Right ventricle myocardium superior (tissue), 1 donor: ENCODE measurements at places on chromosomes 7 and 10. TPM values are rescaled to one million over a fixed set of nuclear protein-coding genes. Genes with fewer than 3 reads are reported as not detected.
A peak's percentile ranks its signal among the peaks of the same experiment; 100 is the strongest.

Gene DPYSL4
- 31.7 TPM for total RNA-seq

Gene CCDC172
- not detected for total RNA-seq

Gene KEL
- 0.43 TPM for total RNA-seq

Gene FRMD4A
- total RNA-seq: 33.2 TPM

Gene ZNF467
- total RNA-seq: 5.2 TPM

DNA sequence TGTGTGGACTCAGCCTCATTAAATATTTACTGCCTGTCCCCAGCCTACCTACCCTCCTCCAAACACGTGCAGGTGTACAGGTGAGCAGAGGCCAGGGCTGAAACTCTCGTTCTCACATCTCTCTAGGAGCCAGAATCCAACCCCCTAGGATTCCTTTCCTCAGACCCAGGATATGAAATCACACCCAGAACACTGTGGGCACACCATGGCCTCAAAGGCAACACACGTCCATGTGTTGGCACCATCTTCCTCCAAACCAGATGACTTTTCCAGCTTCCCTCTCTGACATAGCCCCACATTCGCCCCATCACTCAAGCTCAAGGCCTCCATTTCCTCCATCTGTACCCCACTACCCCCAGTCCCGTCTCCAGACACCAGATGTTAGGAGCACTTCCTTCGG, 51.8 kb upstream of the DUSP5 start:
- DNase-seq: no peak

DNA sequence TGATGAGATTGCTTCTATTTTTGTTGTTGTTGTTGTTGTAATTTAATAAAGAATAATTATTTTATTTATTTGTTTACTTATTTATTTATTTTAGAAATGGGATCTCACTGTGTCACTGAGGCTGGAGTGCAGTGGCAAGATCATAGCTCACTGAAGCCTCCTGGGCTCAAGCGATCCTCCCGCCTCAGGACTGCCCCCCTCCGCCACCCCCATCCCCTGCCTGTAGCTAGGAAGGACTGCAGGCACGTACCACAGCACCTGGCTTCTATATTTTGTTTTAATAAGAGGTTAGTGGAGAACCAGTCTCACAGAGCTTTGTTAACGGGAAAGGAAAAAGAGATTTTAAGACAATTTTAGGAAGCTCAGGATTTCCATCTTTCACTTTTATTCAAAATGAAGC, 19.5 kb upstream of the SMC3 start:
- no peak for DNase-seq

- DNase-seq: peak; percentile 90
Measured at GRCh38 chr7:28853834-28854749, 104.0 kb downstream of the TRIL start.

- DNase-seq: no peak
Measured at GRCh38 chr10:3919709-3920308, 134.8 kb upstream of the KLF6 start.

DNA sequence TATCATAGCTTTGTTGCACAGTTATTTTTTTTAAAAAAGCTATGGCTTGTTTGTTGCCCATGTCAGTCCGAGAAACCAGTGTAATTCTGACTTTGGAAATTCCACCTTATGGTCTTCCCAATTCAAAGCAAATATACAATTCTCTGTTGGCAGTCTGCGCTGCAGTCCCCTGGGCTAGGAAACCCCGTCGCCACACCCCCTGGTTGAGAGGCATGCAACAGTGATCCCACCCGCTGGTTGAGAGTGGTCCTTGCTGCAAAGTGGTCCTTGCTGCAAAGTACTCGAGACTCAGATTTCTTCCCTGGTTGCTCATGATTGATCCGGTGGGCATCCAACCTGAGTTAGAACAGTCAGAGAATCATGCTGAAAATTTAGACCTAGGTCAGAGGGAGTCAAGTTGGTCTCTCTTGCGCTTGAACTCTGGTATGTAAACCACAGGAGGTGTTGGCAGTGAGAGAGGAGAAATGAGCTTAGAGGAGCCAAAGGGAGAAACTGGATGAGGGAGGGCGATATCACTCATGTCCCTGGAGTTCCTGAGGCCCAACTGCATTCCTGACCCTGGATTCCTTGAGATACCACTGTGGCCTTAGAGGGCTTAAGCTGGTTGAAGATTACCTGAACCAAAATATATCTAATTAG, 45.0 kb upstream of the STK17A start:
- DNase-seq: no peak

DNA sequence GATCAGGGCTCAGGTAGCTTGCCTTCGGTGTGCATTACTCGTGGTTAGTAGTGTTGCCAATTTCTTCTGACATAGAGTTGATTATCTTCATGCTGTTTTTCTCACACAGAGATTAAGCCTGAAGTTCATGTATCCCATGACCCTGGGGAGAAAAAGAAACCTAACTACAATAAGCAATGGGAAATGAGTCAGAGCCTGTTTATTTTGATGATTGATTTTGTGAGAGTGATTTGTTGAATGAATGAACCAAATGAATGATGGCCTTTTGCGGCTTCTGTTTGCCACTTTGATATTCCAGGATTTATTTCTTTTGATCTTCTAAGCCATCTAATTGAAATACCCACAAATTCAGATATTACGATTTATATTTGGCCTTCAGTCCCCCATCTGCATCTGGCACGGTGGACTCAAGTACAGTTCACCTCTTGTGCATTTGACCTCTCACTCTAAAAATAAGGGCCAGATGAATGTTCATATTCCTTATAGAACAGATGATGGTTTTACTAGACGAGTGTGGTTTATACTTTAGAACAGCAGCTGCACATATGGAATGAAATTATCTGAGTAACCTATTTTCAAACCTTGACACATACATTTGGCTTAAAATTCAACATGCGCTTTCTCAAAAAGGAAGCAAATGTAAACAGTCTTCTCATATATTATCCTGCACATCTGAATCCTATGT, 110.7 kb downstream of the PLCE1 start:
- no peak for DNase-seq

GRCh38 chr10:11950325-11951018, 92.1 kb downstream of the UPF2 start:
- no peak for DNase-seq

DNA sequence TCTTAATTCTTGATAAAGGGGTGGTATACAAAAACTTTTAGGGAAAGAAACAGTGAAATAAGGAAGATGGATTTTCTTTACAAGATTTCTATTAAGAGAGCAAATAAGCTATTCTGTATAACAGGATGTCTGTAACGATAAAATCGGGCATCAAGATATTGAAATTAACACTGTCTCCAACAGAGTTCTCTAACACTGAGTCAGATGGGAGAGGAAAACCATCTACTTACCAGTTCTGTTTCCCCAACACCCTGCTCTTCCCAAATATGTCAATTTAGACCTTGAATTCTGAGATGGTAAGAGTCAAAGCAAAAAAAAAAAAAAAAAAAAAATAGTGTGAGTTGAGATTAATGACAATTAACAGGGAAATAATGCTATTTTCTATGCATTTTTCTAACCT, 23.0 kb downstream of the SMURF1 start:
- no peak for DNase-seq

- DNase-seq: no peak
Measured at GRCh38 chr7:111160297-111160696, 69.4 kb downstream of the LRRN3 start.

DNA sequence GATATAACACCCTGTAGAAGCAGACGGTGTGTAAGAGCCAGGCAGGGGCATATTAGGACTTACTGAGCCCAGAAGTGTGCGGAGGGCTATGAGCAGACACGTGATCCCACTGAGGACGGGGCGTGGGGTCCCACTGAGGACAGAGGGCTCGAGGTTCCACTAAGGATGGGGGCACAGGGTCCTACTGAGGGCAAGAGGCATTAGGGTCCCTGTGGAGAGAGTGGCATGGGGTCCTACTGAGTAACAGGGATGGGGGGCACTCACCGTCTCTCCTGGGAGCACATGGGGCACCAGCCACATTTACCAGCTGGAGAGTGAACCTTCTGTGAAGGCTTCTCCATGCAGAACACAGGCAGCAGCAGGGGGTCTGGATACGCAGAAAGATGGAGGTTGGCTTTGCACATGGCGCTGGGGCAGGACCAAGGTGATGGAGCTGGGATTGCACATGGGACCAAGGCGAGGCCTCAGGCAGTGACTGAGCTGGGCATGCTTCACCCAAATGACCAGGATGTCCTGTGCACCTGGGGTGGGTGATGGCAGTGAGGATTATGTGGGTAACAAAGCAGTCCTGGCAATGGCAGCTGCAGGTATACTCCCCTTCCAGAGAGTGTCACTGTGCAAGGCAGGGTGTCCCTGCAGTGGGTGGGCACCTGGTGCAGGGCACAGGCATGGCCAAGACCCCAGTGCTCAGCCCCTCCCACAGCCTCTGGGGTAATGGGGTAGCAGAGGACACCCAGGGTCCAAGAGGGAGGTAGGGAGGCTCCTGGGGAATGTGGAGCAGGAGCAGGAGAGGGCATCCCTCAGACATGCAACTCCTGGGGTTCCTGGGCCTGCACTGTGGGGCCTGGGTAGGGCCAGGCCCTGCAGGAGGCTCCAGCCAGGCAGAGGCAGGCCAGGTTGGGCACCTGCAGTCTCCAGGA, 278.1 kb downstream of the TCERG1L start:
- no peak for DNase-seq

- DNase-seq: no peak
Measured at GRCh38 chr10:78162853-78163252, 129.2 kb downstream of the RPS24 start.

GRCh38 chr7:1940863-1941262, 270.8 kb downstream of the ELFN1 start:
- DNase-seq: peak; percentile 34

- DNase-seq: no peak
Measured at GRCh38 chr7:33932221-33932620, 26.9 kb downstream of the BMPER start.

GRCh38 chr7:112646783-112647182, 143.4 kb downstream of the TMEM168 start:
- DNase-seq: no peak

DNA sequence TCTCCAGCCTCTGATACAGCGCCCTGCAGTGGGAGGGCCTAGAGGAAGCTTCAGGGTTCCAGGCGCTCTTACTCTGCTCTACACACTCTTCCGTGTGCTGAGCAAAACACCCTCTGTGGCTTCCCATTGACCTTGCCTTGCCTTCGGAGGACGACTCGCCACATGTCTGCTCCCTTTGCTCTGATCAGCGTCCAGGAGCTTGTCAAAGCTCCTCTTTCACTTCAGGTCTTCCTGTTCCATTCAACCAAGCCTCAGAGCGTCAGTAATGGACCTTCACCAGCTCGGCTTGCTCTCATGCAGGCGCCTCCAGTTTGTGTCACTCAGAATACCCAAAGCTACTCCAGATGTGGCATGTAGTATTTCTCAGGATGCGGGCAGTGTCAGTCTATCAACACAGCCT, 173.9 kb downstream of the ARID5B start:
- no peak for DNase-seq

- DNase-seq: no peak
Measured at GRCh38 chr7:37304921-37305320, 143.7 kb downstream of the ELMO1 start.

DNA sequence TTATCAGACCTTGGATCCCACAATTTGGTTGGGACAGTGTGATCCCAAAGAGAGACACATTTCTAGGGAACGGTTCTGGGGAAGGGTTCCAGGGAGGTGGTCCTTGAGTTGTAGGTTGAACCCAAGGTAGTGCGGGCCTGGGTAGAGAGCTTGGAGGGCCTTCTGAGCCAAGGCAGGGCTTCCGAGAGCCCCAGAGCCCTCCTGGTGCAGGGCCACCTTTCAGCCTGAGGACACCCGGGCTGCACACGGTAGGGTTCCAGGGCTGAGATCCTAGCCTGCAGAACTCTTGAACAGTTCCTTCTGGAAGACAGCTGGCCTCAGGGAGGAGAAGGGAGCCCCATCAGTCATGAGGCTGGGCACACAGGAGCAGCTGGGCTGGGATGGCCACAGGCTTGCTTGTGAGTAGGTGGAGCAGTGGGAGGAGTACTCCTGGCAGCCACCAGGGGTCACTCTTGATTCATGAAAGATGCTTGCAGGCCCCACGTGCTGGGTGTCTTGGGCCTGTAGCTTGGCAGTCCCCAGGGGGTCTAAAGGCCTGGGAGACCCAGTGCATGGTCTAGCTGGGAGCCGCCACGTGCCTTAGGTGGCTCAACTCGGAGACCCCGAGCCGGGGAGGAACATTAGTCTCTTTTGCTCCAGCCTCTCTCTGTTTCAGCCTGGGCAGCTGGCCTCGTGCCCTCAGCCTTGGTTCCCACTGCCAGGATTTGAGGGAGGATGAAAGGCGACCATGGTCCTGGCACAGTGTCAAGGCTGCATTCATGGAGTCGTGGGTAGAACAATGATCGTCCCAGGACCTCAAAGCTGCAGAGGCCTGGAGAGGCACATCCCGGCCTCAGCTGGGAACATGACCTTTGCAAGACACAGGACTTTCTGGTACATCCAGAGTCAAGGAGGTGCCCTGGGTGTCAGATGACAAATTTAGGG, 381.6 kb downstream of the TYW1 start:
- DNase-seq: peak; percentile 69

DNA sequence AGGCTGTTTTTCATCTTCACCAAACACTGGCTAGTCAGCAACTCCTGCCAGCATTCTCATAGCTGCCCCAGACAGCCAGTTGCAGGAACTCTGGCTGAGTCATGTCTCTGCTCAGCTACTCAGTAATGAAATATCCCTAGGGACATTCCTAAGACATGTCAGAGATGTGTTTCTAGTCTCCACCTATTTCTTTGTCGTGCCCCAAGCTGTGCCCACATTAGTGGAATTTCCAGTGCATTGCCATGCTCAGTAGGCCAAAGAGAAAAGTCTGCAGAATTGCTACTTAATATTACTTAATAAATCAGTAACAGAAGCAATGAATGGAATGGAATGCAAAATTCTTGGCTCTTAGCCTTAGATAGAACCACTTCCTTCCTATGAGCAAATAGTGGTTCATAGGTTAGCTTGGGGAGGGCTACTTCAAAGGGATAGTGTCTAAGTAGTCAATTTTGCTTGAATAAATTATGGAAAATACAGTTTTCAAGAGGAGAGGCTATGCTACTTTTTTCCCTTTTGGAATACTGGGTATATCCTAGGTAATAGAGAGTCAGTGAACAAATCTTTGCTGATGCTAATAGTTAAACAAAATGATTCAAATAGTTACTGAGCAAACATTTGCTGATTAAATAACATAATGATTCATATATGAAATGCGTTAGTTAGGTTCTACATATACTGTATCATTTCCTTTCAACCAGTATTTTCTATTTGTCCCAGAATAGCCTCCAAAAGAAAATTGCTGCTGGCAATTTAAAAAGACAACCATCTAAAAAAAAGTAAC, 23.6 kb upstream of the SEMA3C start:
- peak; percentile 66 for DNase-seq

DNA sequence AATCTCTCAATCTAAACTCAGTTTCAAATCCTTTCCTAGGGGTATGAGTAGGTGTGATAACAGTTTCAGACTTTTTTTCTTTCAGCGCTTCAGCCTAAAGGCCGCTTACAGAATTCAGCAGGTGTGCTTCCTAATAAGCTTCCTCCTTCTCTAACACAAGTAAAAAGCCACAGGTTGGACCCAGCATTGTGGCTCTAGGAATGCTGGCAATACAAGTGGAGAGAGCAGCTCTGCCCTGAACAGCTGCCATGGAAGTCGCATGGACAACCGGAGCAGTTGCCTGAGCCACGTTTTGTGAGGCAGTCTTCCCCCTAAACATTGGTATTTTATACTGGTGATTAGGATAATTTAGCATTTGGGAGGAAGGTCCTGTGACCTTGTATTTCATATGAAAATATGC, 83.5 kb downstream of the ST7 start:
- DNase-seq: no peak

- DNase-seq: no peak
Measured at GRCh38 chr10:72598769-72599701, 26.8 kb downstream of the MICU1 start.
